ENCODE measurements at places on chromosomes 1 and 21. TPM values are rescaled to one million over a fixed set of nuclear protein-coding genes. Genes with fewer than 3 reads are reported as not detected.

The ADGRL4 gene
- total RNA-seq, result 16.1 TPM

The SLC26A9 gene
- 30.3 TPM for total RNA-seq

The PI4KB gene
- 65.2 TPM for total RNA-seq

The PKN2 gene
- total RNA-seq, result 130 TPM

The ZBTB21 gene
- 15.4 TPM for total RNA-seq

The DDX20 gene
- total RNA-seq, result 14.4 TPM

The TSPAN2 gene
- total RNA-seq, result 10.4 TPM

The NENF gene
- 52.8 TPM for total RNA-seq

The EFNA3 gene
- total RNA-seq, result 1.9 TPM

DNA sequence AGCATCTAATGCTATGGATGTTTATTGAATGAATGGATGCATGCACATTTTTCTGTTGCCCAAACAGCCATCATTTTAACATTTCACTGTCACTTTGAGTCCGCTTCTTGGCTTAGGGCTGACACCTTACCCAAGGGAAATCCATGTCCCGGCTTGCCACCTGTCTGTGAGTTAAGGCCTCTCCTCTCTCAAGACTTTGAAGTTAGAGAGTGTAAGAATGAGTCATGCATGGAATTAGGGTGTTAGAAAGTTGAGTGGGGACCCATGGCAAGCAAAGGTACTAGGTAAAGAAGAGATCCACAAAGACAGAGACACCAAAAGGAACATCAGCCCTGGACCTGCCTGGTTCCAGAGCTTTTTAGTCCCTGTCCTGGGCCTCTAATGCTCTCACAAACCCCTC lies 35.1 kb downstream of the ATP1A1 start:
- no peaks in the 10 kb centered on the region for H3K27me3 ChIP-seq
- no peak overlapping the region for H3K4me3 ChIP-seq
- peaks cover 36% of the 10 kb centered on the region for H3K36me3 ChIP-seq
- no peak overlapping the region for H3K27ac ChIP-seq
- DNase-seq, result no peak

DNA sequence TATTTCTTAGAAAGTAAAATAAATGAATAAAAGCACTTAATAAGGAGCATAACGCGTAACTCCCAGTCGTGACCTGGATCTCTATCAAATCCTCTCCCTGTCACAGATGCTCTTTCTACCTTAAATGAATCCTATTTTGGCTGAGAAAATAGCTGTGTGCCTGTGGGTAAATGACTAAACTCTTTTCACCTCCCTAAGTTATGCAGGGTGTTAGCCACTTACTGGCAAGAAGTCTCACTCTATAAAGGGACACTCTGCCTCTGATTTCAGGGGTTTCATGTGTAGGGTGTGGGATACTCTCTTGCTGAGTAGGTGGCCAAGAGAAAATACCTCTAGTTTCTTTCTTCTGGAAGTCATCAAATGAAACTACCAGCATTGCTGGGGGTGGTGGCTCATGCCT lies 24.3 kb upstream of the PPP1R15B start:
- peaks cover 40% of the 10 kb centered on the region for H3K36me3 ChIP-seq
- no peak overlapping the region for H3K27ac ChIP-seq
- no peaks in the 10 kb centered on the region for H3K4me1 ChIP-seq
- no peak overlapping the region for H3K4me3 ChIP-seq
- no peaks in the 10 kb centered on the region for H3K27me3 ChIP-seq

GRCh38 chr1:43949678-43950077 lies 2.9 kb downstream of the IPO13 start:
- no peak overlapping the region for H3K4me3 ChIP-seq
- H3K27me3 ChIP-seq, result no peaks in the 10 kb centered on the region
- no peak for DNase-seq
- H3K36me3 ChIP-seq, result no peaks in the 10 kb centered on the region

DNA sequence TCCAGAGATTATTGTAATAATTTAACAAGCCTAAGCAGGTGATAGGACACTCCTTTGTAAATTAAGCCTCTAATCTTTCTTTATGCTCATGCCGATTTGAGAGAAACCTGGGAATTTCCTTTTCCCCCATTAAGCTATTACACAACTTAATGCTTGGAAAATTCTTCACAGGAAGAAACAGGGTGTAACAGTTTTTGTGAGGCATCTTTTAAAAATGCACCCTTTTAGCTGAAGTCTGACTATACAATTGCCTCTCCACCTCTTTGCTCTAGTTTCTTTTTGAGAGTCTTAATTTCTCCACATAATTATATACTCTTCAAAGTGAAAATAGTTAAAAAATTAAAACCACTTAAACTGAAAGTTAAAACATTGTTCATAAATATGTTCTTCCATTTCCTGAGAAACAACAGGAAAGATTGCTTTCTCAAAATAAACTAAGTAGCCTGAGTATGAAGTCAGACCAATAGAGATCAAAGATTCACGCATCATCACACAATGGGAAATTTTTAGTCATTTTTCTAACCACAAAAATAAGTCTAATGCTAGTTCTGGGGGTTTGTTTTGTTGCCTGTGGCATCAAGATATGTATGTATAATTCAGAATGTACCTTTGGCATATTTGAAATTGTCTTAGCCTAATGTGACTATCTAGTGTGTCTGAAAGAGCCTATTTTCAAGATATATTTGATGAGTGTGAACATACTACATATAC lies 34.7 kb downstream of the LRRC8D start:
- H3K4me1 ChIP-seq, result no peaks in the 10 kb centered on the region
- no peak for DNase-seq
- no peaks in the 10 kb centered on the region for H3K27me3 ChIP-seq
- no peaks in the 10 kb centered on the region for H3K36me3 ChIP-seq

GRCh38 chr1:230105245-230105753 lies 38.3 kb downstream of the GALNT2 start:
- H3K36me3 ChIP-seq, result no peaks in the 10 kb centered on the region
- no peaks in the 10 kb centered on the region for H3K27me3 ChIP-seq
- DNase-seq, result no peak
- peak overlapping the region; percentile 88 for H3K27ac ChIP-seq
- peaks cover 6% of the 10 kb centered on the region for H3K4me1 ChIP-seq

- DNase-seq, result no peak
- no peak overlapping the region for H3K27ac ChIP-seq
- no peak overlapping the region for H3K4me3 ChIP-seq
Measured at GRCh38 chr1:26391450-26391849, 18.9 kb upstream of the ZNF683 start.

GRCh38 chr1:114310695-114311271 lies 157.1 kb upstream of the SYT6 start:
- no peak overlapping the region for H3K4me3 ChIP-seq
- H3K27ac ChIP-seq, result no peak overlapping the region
- peak; percentile 85 for DNase-seq
- H3K4me1 ChIP-seq, result no peaks in the 10 kb centered on the region
- H3K27me3 ChIP-seq, result no peaks in the 10 kb centered on the region
- H3K36me3 ChIP-seq, result no peaks in the 10 kb centered on the region

DNA sequence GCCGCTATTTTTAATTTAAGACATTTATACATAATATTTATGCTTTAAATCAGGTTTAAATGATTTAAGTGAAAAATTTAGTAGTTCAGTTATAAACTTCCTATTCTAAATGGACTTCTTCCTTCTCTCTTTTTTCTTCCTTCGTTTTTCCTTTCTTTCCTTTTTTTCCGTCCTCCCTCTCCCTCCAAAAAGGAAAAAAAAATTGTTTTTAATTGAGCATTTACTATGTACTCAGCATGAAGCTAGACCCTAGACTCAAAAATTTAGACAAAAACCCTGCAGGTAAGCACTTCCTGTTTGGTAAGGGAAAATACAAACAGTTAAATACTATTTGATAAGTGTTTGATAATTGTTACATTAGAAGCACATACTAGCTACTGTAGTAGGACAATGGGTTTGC lies 2.6 kb upstream of the TM2D1 start:
- H3K27ac ChIP-seq, result no peak overlapping the region
- no peaks in the 10 kb centered on the region for H3K36me3 ChIP-seq
- peaks cover 3% of the 10 kb centered on the region for H3K4me1 ChIP-seq
- DNase-seq, result no peak

DNA sequence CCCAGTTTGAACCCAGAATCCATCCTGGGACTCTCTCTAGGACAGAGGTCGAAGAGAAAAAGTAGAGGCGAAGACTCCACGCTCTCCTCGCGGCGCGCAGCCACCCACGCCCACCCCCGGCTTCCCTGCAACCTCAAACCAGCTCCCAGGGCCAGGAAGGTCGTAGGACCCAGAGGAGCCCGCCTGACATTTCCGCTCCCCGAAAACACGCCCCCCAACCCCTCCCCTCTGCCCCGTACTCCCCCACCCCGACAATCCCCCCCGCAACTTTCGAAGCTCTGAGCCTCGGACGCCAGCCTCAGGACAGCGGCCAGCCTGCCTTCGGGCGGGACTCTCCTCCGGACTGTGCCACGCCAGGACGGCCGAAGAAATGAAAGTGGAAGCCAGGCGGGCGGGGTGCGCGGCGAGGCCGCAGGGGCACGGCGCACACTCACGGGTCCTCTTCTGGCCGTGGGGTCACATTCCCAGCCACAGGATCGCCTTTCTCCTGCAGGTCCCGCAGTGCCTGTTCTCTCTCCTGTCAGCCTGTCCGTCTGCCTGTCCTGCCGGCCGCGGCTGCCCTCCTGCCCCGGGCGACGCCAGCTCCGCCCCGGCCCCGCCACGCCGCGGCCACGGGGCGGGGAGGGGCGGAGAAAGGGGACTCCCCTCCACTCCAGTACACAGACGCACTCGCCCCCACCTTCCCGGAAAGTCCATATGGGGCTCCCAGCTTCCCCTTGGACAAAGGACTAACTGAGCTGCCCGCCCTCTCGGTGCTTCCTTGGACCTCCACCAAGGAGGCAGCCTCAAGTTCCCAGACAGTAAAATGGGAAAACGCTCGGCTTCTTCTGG lies at the start of gene MOB3C:
MOB3C (minus strand) TSS at position 535 of the 831 bp plus-strand sequence. CDS start 3,490 bp downstream, outside the sequence.
- no peaks in the 10 kb centered on the region for H3K27me3 ChIP-seq
- H3K27ac ChIP-seq, result peak within 1 kb of the TSS; percentile 73
- peak; percentile 81 for DNase-seq
- H3K4me1 ChIP-seq, result peaks cover 9% of the 10 kb centered on the region

DNA sequence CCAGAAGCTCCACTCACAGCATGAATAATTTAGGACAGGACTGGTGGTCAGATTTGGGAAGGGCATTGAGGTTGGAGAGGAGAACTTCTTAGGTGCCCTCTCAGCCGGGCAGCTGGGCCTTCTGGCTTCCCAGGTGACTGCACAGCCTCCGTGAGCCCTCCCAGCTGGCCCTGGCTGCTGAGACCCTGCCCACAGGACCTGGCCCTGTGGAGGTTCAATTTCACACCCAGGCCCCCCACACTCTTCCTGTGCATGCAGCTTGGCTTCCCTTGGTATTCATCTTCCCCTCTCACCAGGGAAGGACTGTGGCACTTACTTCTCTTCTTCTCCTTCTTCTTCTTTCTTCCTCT lies 50.6 kb downstream of the NDUFS5 start:
- no peaks in the 10 kb centered on the region for H3K4me1 ChIP-seq
- H3K4me3 ChIP-seq, result no peak overlapping the region
- DNase-seq, result no peak
- H3K27me3 ChIP-seq, result no peaks in the 10 kb centered on the region
- no peak overlapping the region for H3K27ac ChIP-seq

DNA sequence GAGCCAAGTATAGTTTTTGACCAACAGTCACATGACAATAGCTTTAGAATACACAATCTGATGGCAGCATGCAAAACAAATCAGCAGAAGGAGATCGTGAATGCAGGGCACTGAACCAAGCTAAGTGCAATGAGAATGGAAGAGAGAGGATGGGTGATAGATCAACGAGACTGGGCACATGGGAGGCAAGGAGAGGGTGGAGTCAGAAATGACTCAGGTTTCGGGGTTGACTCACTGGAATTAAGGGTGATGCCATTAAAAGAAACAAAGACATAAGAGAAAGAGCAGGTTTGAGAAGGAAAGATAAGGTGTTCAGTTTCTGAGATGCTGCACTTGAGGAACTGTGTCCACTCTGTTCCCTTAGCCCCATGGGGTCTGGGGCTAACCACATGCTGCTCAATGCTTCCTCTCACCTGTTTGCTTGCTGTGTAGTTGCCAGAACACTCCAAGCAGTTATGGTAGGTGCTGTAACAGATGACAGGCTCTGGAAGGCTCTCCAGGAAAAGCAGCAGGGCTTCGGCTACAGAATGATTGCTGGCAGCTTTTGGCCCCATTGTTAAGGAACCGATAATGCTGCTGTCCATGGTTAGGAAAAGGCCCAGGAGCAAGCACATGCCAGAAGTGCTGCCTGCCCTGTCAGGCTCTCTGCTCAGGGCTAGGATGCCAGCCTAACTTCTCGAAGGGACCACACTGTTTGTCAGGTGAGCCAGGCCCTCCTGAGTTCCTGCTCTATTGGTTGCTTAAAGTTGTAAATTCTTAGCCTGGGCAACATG lies 6.1 kb upstream of the MTF1 start:
- H3K27ac ChIP-seq, result no peak overlapping the region
- peaks cover 25% of the 10 kb centered on the region for H3K36me3 ChIP-seq
- H3K4me1 ChIP-seq, result no peaks in the 10 kb centered on the region

DNA sequence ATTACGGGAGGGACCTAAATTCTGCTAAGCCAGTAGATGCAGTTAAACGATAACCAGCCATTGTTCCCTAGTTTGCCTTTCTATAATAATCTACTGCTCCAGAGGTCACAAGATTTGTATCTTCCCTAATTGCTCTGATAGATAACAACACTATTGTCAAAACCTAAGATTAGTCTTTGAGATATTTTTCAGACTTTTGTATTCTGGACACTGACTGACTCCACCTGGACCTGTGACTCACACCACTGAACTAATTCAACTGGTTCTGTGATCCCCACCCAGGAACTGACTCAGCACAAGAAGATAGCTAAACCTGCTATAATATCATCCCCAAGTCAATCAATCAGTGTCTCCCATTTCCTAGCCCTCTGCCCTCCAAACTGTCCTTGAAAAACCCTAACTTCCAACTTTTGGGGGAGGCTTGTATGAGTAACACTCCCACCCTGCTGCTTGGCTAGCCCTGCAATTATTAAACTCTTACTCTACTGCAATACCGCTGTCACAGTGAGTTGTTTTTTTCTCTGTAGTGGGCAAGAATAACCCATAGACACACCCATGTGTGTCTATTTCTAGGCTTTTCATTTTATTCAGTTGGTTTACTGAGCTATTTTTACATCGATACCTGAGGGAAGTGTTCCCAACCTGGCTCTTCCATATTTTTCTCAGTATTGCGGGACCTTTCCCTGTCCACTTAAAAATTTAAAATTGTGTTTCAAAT lies 11.2 kb downstream of the KIFAP3 start:
- H3K4me3 ChIP-seq, result no peak overlapping the region
- H3K27me3 ChIP-seq, result no peaks in the 10 kb centered on the region
- DNase-seq, result no peak

DNA sequence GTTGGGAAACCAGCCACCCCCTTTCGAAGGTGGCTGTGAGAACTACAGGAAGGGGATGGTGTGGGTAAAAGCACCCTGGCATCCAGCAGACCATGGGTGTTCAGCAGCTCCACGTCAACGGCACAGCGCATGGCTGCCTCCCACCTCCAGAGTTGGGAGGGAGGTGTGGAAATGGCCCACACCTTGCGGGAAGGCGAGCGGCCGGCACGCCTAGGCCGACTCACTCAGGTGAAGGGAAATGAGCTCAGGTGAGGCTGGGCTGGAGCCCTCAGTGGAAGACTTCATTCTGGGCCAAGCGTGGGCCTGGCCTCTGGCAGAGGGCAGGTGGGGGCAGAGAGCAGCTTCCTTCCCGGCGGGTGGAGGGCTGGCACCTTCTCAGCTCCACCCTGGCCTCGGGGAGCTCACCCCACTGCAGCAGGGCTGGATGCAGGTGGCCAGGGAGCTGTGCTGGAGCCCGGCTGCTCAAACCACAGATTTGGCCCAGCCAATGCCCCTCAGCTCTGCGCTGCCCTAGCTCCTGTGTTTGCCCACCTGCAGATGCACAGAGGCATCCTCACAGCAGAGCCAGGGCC lies 24.8 kb upstream of the ALDH4A1 start:
- H3K36me3 ChIP-seq, result no peaks in the 10 kb centered on the region
- peak overlapping the region; percentile 63 for H3K27ac ChIP-seq
- H3K27me3 ChIP-seq, result no peaks in the 10 kb centered on the region
- no peak overlapping the region for H3K4me3 ChIP-seq

- no peak overlapping the region for H3K4me3 ChIP-seq
- DNase-seq, result no peak
- no peaks in the 10 kb centered on the region for H3K27me3 ChIP-seq
- no peak overlapping the region for H3K27ac ChIP-seq
Measured at GRCh38 chr1:88976235-88976634, 16.2 kb downstream of the KYAT3 start.

Data from lung (tissue), 17 donors.